ENCODE measurements at places on chromosomes 1 and 21.
A peak's percentile ranks its signal among the peaks of the same experiment; 100 is the strongest.

- DNase-seq, result peak; percentile 55
Measured at GRCh38 chr1:155093911-155094621, 15.4 kb downstream of the EFNA3 start.

DNA sequence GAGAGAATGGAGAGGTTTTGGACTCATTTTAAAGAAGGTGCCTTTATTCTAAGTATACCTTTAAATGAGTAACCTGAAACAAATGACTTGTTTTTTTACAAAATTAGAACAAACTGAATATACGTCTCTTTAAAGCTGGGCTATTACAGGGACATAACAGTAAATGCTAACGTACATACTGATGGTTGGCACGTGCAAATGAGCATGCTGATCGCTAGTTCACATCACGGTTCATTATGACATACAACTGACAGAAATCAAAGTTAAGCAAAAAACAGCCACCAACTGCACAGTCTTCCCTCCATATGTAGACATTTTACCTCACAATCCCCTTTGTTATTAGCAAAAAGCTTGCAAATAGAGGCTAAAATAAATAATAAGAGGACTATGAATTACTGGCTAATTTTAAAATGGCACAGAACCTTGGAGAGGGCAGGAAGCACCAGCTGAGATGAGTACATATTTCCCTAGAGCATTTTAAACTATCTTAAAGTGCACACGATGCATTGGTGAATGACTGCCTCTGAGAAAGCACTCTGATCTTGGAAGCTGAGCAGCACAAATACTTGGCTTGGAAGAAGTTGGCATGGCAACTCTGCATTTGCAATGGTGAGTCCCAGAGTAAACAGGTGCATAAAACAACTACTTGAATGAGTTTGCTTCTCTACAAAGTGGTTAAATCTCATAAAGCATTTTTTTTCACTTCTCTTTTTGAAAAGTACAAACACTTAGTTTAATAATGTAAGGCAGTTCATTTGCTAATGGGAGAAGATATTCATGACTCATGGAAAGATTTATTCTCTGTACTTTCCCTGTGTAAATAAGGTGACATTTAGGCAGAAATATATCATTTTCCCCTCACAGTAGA is 204.7 kb downstream of the LHX8 start:
- DNase-seq, result no peak

DNA sequence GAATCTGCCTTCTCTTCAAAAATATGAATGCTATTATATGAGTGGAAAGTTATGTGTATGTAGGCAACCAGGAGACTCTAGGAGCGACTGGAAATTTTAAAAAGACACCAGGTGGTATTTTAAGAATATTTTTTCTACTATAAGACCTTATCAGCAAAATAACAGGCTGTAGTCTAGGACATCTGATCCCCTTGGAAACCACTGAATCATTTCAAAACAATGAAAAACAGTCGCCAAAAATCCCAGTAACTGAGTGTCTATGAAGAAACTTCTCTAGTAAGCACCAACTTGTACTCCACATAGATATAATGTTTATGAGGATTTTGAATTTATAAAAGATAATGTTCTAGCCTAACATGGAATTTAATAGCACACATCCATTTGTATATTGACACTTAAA is 358.5 kb downstream of the GPATCH2 start:
- no peak for DNase-seq

GRCh38 chr1:224068458-224069072 is 45.3 kb upstream of the FBXO28 start:
- no peak for DNase-seq

GRCh38 chr1:65792669-65793358 is at the start of gene PDE4B:
TSS of gene PDE4B (plus strand) at chr1:65792895.
- DNase-seq, result no peak

GRCh38 chr1:232629250-232630046 is 485 bp downstream of the SIPA1L2 start:
- DNase-seq, result no peak

DNA sequence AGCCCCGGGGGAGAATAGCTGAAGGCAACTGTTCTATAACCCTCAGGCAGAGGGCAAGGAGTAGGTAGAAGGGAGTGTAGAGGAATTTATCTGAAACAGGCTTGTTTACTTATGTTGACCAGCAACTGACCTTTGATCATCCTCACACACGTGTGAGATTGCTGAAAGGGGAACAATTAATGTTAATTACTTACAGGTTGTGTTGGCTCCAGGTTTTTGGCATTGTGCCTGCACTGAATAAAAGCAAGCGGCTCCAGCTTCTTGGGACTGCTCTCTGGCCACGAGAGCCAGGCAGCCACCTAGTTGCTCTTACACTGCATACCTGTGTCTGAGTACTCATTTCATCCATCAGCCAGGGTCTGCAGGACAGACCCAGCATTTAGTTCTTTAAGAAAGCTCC is 41.3 kb upstream of the ARHGEF10L start:
- DNase-seq, result no peak

DNA sequence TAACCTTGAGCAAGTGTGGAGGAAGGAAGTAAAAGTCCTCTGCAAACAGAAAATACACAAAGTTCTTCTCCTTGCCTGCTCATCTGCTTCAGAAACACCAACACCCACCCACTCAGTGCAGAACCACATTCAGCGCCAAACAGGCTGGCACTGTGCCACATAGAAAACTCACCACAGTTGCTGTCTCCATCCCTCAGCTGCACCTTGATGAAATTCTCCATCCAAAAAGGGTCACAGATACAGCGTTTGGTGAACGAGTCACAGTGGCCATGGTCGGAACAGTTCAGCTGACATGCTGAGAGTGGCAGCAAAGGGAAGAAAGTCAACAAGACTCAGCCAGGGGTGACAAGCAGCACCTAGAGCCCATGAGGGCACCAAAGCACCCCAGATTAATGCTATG is 114.5 kb downstream of the KIAA0319L start:
- no peak for DNase-seq

GRCh38 chr1:17009706-17010105 is 2.0 kb downstream of the ATP13A2 start:
- DNase-seq, result no peak

DNA sequence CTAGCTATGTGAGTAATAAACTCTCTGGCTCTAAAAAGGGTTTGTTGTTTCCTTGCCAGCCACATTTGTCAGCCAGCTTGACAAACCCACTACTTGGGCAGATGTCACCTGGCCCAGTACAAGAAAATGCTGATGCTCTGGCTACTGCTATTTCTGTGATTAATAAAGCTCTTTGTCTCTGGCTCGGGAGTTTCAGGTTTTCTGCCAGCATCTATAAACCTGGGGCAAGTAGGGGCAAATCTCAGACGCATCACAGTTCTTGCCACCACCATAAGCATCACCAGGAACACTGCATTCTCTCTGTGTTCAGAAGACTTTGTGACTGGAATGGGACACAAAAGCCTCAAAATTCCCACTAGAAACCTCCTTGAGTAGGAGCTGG is 2.5 kb downstream of the ITLN2 start:
- no peak for DNase-seq

DNA sequence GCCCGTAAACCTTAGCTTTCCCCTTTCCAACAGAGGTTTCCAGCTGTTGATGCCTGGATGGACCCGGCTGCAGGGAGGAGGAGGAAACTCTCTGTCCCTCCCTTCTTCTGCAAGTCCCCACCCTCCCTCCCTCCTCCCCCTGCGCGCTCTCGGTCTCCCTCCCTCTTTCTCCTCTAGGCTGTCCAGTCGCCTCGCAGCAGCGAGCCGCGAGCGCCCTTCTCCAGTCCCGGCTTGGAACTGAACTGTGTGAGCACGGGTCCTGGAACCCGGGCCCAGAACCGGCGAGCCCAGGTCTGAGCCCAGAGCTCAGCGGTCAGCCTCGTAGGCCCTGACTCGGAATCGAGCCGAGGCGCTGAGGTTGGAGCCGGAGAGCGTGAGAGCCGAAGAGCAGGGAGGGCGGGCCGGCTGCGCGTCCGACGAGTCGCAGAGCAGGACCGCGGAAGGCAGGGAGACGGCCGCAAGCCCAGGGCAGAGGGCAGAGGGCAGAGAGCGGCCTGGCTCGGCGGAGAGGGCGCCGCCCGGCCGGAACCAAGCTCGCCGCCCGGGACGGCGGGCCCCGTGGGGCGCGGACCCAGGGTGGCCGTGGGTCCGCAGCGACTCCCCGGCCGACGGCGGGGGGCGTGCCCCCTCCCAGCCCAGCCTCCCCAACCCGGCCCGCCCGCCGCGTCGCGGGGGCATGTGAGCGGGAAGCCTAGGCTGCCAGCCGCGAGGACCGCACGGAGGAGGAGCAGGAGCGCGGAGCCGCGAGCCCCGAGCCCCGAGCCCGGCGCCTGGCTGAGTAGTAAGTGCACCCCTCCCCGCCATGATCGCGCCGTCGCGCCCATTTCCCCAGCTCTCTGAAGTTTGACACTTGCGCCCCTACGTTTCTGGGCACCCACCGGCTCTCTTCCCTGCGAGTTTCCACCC is at the start of gene SOX13:
SOX13 (plus strand) TSS at position 185 of the 906 bp plus-strand sequence. CDS start 39,801 bp downstream, outside the sequence.
- DNase-seq, result peak; percentile 63

GRCh38 chr1:58755468-58755872 is 28.4 kb downstream of the JUN start:
- DNase-seq, result no peak

- no peak for DNase-seq
Measured at GRCh38 chr1:4173731-4174130, 273.7 kb upstream of the C1orf174 start.

GRCh38 chr1:162385702-162386101 is 4.2 kb downstream of the C1orf226 start:
- no peak for DNase-seq

GRCh38 chr1:12132078-12132477 is 34.7 kb upstream of the TNFRSF1B start:
- DNase-seq, result no peak

DNA sequence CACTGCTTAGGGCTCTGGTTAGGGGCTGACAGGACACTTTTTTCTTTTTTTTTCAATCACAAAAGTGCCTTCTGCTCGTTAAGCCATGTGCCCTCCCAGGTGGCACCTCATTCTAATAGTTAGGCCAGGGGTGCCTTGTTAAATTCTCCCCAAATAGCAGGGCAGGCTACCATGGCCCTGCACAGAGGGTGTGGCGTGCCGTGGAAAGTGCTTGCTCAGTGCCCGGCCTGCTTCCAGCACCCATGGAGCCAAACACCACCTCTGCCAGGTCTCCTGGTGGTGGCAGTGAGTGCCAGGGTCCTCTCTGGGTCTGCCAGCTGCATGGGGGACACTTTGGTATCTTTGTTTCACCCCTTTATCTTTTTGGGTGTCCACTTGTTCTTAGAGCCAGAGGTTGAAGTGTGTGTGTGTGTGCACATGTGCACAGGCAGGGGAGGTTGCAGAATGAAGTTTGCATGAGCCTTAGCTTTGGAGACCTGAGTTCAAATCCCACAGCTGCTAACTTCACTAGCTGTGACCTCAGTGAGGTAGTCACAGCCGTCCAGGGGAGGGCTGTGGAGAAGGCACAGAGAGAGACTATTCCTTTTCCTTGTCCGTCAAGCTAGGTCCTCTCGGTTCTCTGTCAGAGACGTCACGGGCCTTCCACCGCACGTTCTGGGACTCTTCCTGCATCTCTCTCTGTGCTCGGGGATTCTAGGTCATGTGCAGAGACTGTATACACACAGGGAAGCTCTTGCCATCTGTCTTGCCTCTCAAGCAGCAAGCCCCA is 39.9 kb upstream of the CSF3R start:
- DNase-seq, result no peak

- DNase-seq, result no peak
Measured at GRCh38 chr1:167849666-167850065, 64.3 kb downstream of the ADCY10 start.

DNA sequence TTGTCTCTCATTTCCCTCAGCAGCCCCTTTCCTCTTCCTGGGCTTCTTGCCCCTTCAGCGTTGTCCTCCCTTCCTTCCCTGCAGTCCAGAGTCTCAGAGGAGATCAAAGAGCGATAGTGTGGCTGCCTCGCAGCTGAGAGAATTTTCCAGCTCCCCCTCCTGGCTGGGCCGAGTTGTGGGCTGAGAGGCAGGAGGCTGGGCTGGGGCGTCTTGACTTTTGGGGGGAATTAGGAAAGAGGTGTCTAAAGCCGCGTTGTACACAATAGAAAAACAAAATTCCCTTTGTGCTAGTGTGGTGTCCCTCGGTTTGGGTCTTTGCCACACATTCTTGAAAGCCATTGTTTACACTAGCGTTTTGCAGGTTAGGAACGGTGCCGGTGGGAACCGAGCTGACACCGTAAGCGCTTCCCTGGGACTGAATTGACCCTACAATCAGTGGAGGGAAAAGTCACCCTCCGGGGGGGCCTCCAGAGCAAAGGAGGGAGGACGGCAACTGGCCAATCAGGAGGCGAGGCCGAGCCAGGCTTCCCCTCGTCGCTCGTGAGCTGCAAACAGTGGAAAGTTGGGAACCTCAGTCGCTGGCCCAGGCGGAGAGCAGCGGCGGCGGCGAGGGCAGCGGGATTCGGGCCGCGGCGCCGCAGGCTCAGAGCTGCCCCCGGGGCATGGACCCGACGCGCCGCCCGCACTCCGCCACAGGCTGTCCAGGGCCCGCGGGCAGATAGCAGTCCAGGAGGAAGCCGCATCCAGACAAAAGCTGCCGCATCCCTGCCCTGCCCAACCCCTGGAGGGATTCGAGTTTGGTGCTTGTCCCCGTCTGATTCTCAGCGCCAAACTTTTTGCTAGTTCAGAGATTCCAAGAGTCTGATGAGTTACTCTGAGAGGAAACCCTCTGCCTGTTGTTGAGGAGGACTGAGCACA is at the start of gene HMCN1:
HMCN1 (plus strand) TSS at position 574 of the 918 bp plus-strand sequence. CDS start 389 bp downstream, outside the sequence.
- DNase-seq, result no peak

DNA sequence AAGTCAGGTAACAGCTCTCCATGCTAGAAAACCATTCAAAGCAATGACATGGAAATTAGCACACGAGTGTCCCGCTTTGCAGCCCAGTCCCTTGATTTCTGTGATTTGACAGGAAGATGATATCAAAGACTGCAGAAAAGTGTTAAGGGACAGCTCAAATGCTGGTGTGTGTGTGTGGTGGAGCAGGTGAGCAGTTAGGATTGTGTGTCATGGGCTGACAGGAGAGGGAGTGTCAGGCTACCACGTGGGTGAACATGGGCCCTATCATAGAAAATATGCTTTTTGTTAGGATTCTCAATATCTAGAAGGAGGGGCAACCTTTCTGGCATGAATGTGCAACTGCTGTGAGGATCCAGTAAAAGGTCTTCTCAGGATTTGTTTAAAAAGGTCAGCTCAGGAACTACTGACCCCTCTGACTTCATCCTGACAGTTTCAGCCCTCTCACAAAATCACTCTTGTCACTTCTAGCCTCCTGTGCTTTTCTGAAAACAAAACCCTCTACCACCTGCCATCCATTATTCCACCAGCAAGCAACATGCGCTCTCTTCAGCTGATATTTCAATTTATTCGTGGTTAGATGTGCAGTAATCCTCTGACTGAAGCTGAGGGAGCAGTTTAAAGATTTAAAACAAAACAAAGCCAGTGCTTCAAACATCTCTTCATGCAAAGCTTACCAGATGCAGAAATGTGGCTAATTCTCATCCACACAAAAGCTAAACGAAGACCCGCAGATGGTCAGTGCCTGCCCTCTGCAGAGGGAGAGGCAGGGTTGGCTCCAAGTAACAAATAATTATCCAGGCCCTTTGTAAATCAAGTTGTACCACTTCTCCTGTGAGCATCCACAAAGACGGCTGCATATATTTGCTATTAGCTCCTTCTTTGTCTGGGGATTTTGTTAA is 397.9 kb downstream of the PTBP2 start:
- no peak for DNase-seq

- DNase-seq, result no peak
Measured at GRCh38 chr1:97903626-97904025, 17.2 kb downstream of the DPYD start.

- DNase-seq, result no peak
Measured at GRCh38 chr1:3017440-3018050, 3.7 kb upstream of the ACTRT2 start.

GRCh38 chr1:86016076-86016759 is 140.4 kb downstream of the COL24A1 start:
- DNase-seq, result no peak

Data from caudate nucleus (tissue), 63 donors.